ENCODE measurements at places on chromosomes 1 and 21.

- DNase-seq = no peak
Measured at GRCh38 chr1:201945863-201946223, 505 bp downstream of the LMOD1 start.

DNA sequence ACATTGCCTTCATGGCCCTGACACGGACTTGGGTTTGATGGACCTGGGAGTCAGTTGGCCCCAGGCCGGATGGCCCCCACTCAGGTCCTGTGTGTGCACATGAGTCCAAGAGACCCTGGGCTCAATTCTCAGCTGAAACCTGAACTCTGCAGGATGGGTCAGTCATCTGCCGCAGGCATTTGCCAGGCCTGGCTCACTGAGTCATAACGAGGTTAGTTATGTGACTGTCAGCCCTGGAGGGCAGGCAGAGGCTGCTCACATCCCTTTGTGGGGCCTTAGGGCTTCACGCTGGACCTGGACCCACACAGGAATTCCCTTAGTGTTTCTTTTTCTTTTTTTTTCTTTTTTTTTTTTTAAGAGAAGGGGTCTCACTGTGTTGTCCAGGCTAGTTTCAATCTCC is 46.5 kb downstream of the PSMG1 start:
- DNase-seq = no peak

DNA sequence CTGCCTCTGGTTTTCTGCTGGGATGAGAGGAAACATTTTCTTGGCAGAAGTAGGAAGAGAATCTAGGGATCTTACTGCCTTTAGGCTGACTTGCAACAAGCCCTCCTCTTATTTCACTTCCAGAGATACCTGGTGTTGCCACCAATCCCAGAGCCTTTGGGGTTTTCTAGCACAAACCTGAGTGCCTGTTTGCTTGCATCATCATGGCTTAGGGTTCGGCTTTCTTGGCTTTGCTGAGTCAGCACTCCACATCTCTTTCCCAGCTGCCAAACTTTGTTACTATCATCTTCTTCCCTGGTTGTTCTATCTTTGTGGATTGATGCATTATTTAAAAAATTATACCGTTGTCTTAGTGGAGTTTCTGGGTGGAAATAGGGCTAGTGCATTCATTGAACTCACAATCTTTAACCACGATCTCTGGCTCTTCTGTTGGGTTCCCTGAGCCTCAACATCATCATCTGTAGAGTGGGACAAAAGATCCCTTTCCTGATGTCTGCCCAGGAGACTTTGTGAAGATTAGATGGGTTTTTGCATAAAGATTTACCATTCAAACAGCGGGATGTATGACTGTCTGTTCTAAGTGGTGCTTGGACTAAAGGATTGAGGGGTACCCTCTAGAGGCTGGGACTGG is 76.6 kb upstream of the SELENON start:
- DNase-seq = no peak

- no peak for DNase-seq
Measured at GRCh38 chr1:185581961-185582725, 152.0 kb upstream of the HMCN1 start.

DNA sequence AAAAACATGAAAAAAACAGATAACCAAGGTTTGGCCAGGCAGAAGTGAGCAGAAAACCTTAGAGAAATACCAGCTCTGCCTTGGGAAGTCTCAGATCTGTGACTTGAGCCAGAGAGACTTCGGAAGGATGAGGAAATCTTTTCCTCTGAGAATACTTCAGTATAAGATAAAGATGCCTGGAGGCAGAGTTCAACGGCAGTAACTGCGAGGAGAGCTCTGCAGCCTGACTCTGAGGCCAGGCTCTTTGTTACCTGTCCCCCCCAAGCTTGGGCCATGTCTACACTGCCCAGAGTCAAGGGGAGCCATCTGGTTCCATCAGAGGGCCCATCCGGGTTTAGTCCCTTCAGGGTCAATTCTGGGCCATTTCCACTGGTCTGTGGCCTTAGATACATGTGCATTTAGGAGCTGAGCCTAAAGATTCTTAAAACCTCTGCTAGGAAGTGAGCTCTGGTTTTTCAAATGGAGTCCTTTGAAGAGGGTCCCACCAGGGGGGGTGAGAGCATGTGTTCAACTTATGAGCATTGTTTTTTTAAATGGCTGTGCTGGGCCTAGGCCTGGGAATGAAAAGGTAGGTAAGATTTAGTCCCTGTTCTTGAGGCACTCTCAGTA is 8.7 kb downstream of the KIRREL1 start:
- no peak for DNase-seq

DNA sequence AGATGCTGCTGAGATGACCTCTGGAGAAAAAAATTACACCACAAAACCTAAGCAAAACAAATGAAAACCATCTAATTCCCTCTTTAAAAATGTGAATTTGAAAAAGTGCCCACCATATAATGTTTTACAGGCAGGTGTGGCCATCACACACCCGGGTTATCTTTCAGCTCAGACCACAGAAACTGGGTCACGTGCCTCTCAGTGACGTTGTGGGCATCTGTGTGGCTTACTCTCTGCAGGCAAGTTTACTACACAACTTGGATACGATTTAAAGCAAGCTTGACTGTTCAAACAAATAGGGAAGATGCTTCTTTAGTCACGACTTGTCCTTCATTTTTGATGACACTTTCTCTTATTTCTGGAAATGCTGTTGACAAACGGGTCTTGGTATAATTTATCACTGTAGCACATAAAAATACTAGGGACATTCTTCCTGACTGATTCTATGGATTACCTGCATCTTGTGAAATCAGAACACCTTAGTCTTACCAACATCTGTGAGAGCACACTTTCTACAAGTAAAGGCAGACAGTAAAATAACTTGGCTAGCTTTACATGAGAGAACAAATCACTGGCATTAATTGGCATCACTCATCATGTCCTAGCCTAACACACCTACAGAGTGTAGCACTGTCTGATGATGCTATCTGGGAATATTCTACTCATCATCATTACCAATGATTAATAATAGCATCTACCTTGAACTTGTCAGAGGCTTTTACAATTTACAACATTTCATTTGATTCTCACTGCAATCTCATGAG is 89.3 kb upstream of the EDEM3 start:
- DNase-seq = no peak

- DNase-seq = no peak
Measured at GRCh38 chr1:232875536-232875935, 70.3 kb downstream of the MAP10 start.

GRCh38 chr1:8162168-8162567 is 136.1 kb upstream of the ERRFI1 start:
- DNase-seq = no peak

GRCh38 chr1:89273324-89273778 is 691 bp upstream of the GBP5 start:
- DNase-seq = no peak

DNA sequence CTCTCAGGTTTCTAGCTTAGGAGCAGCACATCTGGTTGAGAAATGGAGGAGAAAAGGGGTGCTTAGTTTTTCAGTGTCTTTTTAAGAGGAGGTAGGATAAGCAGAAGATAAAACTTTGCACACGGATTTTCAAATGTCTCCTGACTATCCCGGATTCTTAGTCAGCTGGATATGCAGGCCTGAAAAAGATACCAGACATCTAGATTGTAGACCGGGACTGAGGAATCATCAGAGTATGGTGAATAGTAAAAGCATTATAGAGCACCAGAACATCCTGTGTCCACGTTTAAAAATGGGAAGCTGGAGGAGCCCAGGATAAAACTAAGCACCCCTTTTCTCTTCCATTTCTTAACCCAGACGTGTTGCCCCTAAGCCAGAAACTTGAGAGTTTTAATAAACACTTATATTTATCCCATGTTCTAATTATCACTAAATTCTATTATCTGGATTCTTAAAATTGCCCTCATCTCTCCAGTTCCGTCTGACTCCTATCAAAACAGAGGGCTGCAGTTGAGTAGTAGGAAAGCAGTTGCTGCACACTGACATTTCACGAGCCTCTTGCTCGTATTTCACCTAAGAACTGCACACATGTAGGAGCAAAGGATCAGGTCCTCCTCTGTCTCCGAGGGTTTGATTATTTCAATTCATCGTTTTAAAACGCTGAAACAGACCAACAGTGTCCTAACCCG is 609 bp downstream of the PIGK start:
- DNase-seq = peak; percentile 2

- no peak for DNase-seq
Measured at GRCh38 chr1:203968761-203969160, 104.2 kb upstream of the SOX13 start.

- DNase-seq = no peak
Measured at GRCh38 chr1:222042120-222042519, 300.2 kb upstream of the DUSP10 start.

GRCh38 chr1:214116258-214116657 is 128.5 kb downstream of the PROX1 start:
- DNase-seq = no peak

DNA sequence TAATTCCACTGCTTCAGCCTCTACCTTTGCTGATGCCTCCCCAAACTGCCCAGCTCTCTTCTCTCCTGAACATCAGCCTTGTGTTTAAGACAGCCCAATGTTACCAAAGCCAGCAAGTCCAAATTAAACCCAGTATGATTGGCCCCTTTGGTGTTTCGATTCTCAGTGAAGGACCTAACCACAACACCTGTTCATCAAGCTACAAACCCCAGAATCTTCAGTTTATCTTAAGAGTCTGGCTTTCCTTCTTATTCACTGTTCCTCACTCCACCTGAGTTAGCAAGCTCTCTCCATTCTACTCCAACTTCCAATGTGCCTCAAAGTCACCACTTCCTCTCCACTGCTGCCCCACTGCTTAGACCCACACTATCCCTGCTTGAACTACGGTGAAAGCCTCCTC is 25.5 kb upstream of the ITPKB start:
- no peak for DNase-seq

- DNase-seq = no peak
Measured at GRCh38 chr1:169563650-169564049, 22.6 kb downstream of the F5 start.

DNA sequence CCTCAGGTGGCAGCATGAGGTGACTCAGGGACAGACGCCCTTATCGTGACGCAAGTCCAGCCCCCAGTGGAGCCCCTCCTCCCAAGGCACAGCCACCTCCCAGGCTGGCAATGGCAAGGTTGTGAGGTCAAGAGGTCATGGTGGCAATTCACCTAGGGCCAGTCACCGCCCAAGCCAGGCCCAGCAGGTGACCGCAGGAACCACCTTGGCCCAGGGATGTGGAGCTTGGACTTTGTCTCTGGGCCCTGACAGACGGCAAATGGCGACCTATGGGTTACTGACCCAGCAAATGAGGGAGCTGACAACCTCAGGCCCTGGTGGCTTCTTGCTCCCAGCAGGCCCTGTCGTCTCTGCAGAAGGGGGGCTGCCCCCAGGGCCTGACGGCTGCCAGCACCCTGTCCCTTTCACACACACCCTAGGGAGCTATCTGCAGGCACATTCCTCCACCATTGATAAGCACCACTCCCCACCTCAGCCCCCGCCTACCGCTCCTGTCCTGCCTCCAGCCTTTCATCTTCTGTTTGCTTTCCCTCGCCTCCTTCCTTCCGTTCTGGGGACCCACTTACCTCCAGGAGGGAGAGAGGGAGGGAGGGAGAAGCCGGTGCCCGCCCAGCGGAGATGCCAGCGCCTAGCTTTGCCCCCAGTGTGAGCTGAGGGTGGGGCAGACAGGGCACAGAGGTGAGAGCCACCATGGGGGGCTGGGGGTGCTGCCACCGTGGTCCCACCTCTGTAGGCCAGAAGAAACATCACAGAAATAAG is 12.1 kb downstream of the EPHA2 start:
- DNase-seq = no peak

DNA sequence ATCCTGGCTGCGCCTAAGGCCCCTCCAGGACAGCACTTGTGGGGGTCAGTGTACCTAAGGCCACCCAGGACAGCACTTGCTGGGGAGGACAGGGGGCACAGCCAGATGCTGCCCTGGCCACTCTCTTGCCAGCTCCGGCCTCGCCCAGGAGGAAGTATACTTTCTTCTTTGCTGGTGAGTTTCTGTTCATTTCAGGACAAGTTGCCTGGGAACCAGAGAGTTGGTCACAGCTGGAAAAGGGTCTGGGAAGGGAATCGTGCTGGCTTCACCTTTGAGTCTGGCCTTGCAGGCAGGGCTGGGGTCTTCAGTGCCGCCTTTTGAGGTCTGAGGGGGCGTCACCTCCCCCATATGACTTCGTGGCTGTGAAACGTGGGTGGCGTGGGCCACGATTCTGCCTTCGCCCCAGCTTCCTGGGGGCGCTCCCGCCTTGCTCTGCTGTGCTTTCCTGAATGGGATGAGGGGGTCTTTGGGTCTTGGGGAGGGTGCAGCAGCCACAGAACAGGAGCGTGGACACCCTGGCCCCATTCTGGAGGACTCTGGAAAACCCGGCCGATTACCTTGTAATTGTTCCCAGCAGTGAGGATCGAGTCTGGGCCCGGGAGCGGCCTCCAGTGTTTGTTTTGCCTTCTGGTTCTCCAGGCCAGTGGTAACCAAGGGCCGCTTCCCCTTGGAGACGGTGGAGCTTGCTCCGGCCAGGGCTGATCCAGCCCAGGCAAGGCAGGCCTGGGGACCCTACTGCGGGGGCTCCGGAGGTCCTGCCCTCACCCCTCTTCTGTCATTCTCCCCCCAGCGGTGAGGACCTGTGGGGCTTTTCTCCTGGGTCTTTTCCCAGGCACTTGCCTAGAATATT is 45.9 kb downstream of the SPSB1 start:
- no peak for DNase-seq

GRCh38 chr1:93827128-93827527 is 51.9 kb downstream of the DNTTIP2 start:
- DNase-seq = no peak

GRCh38 chr1:66276218-66276617 is 257.7 kb upstream of the SGIP1 start:
- no peak for DNase-seq

- no peak for DNase-seq
Measured at GRCh38 chr1:17441265-17441992, 2.0 kb upstream of the RCC2 start.

GRCh38 chr1:247111700-247112478 is 7.7 kb upstream of the ZNF669 start:
- DNase-seq = no peak

DNA sequence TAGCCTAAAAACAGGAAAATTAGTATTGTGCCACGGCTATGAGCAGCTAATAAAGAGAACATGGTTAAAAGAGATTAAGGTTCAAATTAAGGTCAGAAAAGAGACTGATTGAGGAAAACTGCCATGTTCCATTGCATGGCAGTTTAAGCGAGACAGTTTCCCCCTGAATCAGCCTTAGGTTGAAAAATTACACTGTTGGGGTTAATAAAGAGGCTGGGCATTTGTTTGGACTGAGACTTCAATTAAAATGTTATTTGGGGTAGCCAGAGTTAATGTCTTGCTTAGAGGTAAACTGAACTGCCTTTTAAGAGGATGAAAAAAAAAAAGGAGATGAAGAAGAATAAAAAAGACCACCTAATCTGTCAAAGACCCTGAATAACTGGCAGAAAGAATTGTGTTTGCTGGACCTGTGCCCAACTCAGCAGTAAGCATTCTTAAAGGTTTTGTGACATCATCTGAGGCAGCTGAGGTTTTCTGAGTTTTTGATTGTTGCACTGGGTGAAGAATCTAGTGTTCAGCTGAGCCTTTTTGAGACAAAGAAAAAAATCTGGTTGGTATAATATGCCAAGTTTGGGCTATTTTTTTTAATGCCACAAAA is 17.7 kb upstream of the PROX1 start:
- no peak for DNase-seq
